Endothelial cell of umbilical vein (primary cell): ENCODE measurements at places on chromosomes 4 and X. TPM values are rescaled to one million over a fixed set of nuclear protein-coding genes. Genes with fewer than 3 reads are reported as not detected.

The CFAP97 gene
- total RNA-seq, result 17.6 and 22.4 TPM in 2 replicates

The ZXDA gene
- 5.0 and 5.4 TPM in 2 replicates for total RNA-seq

The MAGEC1 gene
- total RNA-seq, result not detected in 2 replicates

The PF4V1 gene
- total RNA-seq, result not detected in 2 replicates

The PARM1 gene
- not detected in 2 replicates for total RNA-seq

The SSX7 gene
- not detected in 2 replicates for total RNA-seq

The NAA11 gene
- total RNA-seq, result not detected in 2 replicates

The TLR10 gene
- not detected in 2 replicates for total RNA-seq

The CT45A3 gene
- not detected in 2 replicates for total RNA-seq

GRCh38 chrX:27276751-27277150 lies 186.4 kb downstream of the PPP4R3C start:
- peak; percentile 29 for DNase-seq

GRCh38 chr4:165700855-165701254 lies 172.2 kb upstream of the TLL1 start:
- DNase-seq, result no peak

DNA sequence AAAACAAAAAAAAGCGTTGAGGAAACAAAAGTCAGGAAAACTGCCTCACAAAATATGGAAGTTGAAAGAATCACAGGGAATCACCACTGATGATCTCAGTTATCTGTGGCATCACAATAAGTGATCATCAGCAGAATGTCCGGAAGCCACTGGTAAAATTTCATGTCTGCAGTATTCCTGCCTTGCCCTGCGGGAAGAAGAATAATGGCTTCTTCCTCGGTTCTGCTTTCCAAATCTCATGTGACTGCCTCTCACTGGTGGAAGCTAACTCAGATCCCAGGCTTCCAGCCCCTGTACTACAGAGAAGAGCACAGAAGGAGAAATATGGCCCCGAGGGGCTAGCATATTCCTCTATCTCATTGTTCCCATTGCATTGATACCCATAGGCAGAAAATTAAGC lies 12.7 kb upstream of the ZNF330 start:
- no peak for DNase-seq

DNA sequence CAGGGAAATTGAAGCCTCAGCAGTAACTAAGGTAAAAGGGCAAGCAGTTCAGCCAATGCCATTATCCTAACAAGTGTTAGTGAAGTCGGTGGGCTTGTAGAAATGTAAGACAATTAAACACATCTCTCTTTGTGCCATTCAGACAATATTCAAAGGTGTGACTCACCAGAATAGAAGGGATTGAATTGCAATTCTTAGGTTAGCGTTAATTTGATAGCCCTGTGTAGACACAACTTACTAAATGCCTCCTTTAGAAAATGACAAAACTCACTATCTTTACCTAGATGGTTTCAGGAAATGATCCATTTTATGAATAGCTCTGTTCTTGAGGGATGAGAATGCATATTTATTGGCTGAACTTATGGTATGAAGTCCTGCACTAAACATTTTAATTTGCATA lies 35.2 kb downstream of the RPA4 start:
- no peak for DNase-seq

DNA sequence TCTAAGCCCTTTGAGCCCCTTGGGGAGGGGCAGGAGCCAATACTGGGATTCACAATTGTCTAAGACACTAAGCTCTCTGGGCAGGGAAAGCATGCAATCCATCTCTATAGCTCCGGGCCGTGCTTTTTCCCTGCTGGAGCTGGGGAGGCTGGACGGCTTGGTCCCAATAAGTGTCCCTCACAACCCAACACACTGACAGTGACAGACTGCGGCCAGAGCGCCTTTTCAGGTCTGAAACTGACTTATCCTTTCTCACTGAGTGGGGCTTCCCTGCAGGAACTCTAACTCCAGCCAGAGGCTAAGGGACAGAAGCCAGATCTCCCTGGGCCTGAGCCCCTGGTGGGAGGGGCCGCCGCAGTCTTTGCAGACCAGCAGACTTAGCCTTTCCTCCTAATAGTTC lies 146.6 kb upstream of the PBDC1 start:
- no peak for DNase-seq

GRCh38 chr4:26959654-26960047 lies 99.0 kb downstream of the STIM2 start:
- DNase-seq, result no peak

- no peak for DNase-seq
Observed at GRCh38 chr4:8695237-8696219, 103.0 kb downstream of the CPZ start.

DNA sequence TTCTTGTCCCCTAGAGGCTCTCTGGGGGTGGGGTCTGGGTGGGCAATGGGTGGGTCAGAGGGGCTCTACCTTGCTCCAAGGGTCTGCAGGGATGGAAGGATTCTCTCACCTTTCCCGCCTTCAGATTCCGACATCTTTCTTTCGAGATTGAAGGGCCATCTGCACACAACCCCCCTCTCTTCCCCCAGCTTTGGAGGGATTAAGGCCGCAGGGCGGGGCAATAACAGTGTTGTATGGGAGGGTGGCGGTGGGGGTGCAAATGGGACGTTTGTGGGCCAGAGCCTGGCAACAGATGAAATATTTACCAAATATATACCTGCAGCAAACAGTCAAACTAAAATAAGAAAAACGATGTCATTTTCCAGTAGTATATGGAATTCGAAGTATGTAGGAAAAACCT lies at the start of gene CACNA1F:
CACNA1F (minus strand) TSS at position 165 of the 400 bp plus-strand sequence; CDS start at position 134, 31 bp downstream.
- DNase-seq, result no peak

DNA sequence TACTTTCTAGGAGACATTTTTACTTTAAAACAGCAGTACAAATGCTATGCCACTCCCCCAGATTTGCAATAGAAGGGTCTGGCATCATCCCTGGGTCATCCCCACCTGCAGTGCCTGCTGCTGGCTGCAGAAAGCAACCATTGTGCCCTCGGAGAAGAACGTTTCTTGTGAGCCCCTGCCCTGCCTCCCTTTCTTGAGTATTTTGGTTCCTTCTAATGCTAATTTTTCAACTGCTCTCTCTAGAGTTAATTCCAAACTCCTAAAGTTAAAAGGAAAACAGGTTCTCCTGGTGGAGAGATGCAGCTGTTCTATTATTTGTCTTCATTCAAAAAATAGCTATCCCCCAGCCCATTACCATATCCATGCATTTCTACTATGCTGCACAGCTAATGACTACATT lies 107.1 kb downstream of the IDS start:
- no peak for DNase-seq

DNA sequence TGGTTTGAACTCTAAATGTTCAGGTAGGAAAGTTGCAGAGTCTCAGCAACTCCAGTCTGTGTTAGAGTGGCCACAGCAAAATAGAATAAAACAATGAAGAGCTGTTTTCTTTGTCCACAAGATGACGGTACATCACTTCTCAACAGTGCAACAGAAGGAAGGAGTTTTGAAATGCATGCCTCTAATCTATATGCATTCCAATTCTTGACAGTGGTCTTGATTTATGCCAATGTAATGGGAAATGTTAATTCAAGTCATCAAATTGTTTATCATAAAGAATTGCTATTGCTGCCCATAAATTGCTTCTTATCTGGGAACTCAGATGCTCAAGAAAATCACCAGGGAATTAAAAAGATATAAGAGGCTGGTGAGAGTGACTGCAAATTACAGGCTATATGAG lies 195.5 kb upstream of the PRPS2 start:
- DNase-seq, result no peak

DNA sequence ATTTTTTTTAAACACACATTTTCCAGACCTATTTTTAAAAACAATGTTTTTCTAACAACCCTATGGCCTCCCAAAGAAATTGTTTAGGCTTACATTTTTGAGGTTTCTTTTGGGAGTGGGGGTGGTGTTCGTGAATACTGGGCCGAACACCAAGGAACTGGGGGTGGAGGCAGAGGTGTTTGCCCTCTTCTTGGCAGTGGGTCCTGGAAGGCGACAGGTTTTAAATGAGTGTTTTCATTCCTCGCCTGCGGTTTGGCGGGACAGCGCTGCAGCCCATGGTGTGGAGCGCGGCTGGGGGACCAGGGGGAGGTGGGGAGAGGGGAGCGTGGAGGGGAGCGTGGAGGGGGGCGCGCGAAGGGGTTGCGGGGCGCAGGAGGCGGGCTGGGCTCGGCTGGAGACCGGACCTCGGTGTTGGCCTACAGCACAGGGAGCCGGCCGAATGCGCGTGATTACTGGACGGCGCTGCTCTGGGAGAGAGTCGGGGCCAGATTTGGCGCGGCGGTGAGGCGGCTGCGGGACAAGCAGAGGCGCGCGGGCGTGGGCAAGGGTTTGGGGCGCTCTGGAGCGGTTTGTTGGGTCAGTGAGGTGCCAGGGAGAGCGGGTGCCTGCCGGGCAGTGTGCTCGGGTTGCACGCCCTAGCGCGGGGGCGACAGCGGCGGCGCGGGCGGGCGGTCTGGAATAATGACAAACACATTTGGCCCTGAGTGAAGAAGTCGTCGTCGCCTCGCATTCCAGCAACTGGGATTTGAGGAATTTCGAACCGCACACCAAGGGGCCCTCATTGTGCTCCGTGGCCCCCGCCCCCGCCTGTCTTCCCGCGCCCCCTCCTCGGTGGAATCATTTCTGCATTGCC lies 764 bp downstream of the PDGFRA start:
- DNase-seq, result no peak

DNA sequence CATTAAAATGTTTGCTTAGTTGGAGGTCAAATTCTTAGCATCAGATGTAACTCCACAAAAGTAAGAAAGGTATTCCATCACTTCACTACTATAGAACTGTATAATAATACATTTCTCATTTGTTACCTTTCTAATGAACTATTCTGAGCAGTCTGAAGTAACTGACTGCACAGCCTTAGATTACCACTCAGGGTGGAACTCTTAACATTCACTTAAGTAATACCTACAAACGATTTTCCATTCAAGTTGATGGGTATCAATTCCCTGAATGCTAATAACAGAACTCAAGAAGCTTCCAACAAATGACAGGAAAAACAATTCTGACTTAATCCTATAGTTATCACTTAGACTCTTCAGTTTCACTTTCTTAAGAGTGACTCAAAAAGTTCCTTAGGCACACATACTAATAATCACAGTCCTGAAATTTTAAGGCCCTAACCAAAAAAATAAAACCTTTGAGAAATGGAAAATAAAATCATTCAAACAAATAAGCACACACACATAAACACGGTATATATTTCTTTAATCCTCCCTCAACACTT lies 20.9 kb downstream of the HNRNPD start:
- no peak for DNase-seq

- DNase-seq, result peak; percentile 13
Observed at GRCh38 chr4:84498203-84498934, 723 bp downstream of the NKX6-1 start.

- peak; percentile 99 for DNase-seq
Observed at GRCh38 chr4:138910914-138911336, 104.7 kb upstream of the NOCT start.

DNA sequence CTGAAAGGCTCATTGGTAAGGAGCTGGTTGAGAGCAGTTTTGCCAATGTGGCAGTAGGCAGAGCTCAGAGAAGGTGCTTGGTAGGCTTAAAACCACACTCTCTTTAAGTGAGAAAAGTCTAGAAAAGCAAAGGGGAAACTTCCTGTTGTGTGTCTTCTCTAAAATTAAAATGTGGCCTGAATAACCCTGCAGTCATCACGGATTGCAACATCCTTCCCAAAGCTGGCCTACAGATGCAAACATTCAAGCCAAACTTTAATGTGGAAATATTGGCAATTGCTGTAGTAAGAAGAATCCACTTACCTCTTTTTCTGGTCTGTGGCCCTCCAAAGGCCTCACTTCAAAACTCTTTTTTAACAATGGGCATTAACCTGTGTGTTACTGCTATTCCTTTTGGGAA lies 348.5 kb downstream of the OPHN1 start:
- DNase-seq, result no peak

DNA sequence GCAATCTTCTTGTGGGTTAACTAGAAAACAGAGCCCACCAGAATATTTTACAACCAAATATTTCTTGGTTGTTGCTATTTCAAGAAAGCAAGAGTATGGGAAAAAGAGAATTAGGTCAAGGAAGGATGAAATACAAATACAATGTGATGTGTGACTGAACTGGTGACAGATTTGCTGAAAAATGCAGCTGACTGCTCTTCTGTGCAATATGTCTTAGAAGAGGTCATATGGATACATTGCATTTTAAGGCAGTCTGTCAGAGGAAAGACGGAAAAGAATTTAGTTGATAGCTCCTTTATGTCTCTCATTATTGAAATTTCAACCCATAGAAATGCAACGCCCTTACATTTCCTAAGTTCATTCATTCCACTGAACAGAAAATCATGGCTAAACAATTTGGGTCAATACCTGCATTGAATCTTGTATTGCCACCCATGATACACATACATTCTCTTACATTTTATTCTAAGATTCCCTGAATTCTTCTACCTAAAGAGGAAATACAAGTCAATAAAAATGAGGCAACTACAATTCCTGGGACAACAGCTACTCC lies 423.1 kb downstream of the ADAM29 start:
- no peak for DNase-seq

DNA sequence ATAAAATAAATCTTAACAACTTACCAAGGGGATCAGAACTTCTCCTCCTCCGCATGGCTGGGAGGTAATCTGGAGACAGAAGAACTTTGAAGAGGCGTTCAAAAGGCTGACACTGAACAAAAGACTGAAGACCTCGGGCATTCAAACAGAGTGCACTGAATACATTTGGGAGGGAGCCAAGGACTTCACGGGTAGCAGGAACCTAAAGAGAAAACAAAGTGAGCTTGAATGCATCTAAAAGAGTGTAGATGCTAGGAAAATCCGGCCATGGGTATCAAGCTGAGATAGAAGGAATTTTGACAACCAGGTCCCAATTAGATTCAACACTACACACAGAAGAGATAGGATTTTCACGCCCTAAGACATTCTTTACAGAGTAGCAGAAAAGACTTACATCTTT lies 69.6 kb downstream of the HUWE1 start:
- DNase-seq, result no peak

- DNase-seq, result peak; percentile 47
Observed at GRCh38 chrX:53223955-53224859, 800 bp downstream of the KDM5C start.

DNA sequence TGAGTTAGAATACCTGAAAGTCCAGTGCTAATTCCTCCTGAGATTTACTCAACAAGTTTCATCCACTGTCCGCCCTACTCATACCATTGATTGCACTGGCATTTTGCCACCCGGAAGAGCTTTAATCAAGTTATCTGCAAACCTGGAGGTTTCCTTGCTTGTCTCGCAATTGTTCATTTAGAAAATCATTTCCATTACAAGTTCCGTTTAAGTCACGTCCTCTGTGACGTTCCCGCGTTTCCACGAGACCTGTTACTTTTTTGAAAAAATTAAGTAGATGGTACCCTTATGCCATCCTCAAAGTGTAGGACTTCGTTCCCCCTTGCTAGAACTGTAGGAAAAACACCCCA lies 761 bp upstream of the FRYL start:
- peak; percentile 70 for DNase-seq

DNA sequence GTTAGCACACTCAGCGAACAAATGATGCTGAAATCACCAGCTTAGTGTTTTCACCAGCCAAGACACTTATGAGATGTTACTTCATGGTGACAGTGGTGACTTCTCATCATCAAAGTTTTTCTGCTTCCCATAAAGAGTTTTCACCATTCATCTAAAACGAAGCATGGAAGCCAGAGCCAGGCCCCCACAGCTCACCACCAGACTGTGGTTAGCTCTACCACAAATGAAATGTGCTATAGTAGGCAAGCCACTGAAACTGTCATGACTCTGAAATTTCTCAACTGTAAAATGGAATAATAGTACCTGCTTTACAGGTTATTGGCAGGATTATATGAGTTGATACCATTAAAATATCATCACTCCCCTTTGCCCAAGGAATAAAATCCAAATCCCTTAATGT lies 56.4 kb upstream of the HHIP start:
- no peak for DNase-seq
